ENCODE measurements at places on chromosomes 7 and 10.

DNA sequence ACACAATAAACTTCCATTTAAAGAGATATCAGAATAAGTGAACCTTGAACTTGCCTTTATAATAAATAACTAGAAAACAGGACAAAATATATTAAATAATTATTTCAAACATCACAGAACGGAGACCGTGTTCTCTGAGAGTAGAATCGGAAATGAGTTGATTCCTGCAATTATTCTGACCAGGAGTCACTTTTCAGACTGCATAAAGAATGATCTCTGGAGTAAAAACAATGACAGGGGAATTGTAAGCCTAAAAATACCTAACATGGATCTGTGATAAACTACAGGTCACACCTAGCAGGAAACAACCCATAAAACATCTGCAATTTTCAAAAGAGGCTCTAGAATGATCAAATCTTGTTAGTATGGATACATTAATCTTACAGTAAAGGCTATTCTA, 577.5 kb upstream of the SORCS1 start:
- no peak for DNase-seq

- DNase-seq, result no peak
Measured at GRCh38 chr7:2760098-2760889, 72.3 kb downstream of the AMZ1 start.

DNA sequence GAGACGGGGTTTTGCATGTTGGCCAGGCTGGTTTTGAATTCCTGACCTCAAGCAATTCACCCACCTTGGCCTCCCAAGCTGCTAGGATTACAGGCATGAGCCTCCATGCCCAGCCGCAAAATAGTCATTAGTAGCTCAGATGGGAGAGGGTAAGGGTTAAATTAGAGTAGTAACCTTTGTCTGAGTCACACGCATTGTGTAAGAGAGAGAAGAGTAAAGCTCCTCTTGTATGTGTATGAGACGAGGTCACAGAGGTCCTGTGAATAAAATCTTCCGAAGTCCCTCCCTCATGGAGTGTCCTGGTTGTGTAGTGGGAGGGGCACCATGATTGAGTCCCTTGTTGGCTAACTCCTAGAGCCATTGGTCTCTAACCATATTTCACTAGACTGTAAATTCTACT, 85.2 kb upstream of the CDC14C start:
- no peak for DNase-seq

DNA sequence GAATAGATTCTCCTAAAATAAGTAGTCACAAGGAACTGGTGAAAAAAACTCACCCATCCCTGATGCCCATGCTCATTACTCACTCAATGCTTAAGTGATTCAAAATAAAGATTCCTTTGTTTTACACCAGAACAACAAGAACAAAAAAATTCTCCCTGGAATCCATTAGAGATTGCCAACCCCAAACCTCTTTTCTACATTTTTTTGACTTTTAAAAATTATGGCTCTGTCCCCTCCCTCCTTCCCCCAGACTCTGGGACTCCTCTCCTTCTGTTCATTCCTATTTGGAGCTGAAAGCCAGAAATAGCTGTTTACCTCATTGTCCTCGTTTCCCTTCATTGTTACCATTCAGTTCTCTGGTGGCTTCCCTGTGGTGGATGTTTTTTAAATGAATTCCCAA, 63.2 kb upstream of the FHIP2A start:
- no peak for DNase-seq

DNA sequence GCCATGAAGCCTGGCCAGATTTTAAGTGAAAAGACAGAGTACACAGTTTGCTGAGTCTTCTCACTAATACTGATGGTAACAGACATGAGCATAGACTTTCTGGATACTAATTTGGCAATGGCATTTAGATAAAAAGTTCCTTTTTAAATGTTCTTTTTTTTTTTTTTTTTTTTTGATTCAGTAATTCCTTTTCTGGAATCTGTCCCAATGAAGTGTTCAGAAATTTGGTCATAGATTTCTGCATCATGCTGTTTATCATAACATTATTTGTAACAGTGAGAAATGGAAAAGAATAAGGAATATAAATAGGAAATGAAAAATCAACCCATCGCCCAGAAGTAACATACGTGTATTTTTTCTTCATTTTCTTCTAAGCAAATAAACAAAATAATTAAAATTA, 354.9 kb downstream of the CALN1 start:
- DNase-seq, result no peak

- DNase-seq, result no peak
Measured at GRCh38 chr7:69631131-69631530, 32.9 kb downstream of the AUTS2 start.

DNA sequence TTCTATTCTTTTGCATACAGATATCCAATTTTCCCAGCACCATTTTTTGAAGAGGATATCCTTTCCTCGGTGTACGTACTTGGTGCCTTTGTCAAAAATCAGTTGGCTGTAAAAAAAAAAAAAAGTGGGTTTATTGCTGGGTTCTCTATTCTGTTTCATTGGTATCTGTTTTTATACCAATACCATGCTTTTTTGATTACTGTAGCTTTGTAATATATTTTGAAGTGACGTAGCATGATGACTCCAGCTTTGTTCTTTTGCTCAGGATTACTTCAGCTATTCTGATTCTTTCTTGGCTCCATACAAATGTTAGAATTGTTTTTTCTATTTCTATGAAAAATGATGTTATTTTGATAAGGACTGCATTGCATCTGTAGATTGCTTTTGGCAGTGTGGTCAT, 165.5 kb downstream of the MLLT10 start:
- no peak for DNase-seq

- DNase-seq, result no peak
Measured at GRCh38 chr7:102155821-102156441, 130.7 kb upstream of the SH2B2 start.

GRCh38 chr10:72171175-72171630, 44.6 kb upstream of the ANAPC16 start:
- DNase-seq, result no peak

DNA sequence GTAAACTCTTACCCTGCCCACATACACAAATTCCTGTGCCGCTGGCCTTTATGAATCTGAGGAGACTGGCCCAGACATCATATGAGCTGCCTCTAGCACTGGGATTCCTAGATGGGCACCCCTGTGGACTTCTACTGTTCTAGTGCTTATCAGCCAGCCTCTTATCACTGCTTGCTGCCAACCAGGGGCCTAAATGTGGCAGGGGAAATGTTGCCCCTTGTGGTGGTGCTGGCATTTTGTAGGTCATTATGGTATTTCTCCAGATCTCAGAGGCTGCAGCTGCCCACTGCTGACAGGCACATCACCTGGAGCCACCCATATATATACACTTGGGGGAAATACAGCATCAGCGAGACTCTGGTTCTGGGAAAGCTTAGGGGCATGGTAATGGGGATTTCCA, 5.4 kb downstream of the SFR1 start:
- DNase-seq, result no peak

DNA sequence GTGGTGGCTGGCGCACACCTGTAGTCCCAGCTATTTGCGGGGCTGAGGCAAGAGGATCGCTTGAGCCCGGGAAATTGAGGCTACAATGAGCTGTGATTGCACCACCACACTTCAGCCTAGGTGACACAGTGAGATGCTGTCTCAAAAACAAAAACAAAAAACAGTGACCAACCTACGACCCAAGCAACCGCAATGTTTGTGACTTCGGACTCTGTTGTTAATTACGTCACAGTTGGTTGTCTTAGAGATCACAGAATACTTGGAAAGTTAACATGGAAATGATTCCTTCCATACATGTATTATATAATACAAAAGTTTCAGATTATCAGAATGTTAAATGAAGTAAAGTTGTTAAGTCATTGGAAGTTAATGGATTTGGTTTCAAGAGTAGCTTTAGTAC, 106.2 kb downstream of the REEP3 start:
- DNase-seq, result no peak

DNA sequence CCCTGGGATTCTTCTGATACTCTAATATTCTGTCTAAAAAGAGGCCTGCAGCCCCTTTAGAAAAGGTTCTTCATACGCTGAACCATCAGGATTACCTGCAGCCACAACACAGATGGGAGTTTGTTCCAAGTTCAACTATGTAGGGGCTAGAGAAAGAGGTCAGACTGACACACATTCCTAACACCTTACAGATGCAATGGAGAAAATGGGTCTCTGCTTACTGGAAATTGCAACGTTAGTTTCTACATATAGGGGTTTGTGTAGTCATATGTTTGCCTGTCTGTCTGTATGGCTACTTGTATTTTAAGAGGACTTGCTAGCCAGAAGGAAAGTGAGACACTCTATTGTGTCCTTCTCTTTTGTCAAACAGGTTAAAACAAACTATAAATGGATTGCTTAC, 618.5 kb downstream of the INHBA start:
- DNase-seq, result no peak

DNA sequence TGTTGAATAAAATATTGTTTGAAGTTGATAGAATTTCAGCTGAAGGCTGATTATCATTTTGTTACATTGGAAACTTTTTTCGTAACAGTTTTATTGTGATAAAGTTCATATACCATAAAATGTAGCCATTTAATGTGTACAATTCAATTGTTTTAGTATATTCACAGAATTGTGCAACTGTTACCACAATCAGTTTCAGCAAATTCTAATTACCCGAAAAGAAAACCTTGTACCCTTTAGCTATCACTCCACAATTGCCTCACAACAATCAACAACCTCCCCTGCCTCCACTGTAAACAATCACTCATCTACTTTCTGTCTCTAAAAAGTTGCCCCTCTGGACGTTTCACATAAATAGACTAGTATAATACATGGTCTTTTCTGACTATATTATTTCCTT, 179.7 kb upstream of the BET1 start:
- no peak for DNase-seq

GRCh38 chr7:151409667-151410404, at the start of gene WDR86:
Gene WDR86 (minus strand): TSS chr7:151410038. CDS start chr7:151409589, 449 bp downstream.
- no peak for DNase-seq

DNA sequence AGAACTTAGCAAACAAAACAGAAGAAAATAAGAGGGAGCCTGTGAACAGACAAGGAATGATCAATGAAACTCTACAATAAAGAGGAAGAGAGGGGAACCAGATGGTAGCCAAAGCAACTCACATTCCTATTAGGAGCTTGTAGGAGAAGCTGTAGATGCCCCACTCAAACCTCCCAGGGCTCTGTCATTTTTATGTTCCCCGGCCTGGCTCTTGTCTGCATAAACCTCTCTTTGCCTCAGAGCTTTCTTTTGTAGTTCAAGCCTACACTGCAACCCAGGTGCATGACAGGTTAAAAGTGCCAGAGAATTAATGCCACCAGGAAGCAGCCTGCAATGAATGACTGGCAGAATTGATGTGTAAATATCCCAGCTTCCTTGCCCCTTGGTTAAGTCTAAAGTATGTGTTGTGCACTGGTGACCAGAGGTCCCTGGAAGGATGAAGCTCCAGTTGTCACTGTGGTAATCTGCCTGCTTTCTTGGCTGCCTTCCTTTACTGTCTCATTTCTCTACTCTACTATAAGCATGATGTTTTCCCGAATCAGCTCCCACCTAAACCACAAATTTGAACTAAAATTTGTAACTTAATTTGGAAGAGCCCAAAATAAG, 40.4 kb downstream of the HDAC9 start:
- DNase-seq, result no peak

DNA sequence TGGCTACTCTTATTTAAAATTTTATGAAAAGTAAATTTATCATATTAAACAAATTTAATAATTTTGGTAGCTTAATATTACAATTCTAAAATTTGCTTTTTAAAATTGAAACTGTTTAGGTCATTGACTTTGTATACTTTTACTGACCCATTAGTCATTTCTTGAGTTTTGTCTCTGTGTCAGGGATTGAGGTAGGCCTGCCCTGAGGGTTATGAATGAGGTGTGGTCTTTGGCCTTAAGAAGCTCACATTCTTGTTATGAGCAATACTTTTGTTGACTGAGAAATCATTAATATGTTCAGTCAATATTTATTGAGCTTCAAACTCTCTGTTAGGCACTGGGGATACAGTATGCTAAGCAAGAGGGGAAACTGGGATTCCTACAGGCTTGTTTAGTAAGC, 47.0 kb upstream of the RPA3 start:
- DNase-seq, result no peak

DNA sequence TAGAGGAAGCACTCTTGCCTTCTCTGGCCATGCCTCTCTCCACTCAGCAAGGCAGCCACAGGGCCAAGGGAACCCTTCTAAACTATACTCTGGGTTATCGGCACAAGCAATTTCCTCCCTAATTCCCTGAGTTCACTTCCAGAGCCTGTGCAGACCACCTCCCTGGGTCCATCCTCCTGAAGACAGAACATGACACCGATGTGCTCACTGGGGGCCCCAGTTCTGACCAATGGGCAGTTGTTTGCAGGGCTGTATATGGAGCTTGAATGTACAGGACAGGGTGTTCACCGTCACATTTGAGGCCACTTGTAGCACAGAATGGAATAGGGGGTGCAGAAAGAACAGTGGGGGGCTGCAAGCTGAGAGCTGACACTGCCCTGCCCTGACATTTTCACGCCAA, 77.7 kb downstream of the TFEC start:
- no peak for DNase-seq

DNA sequence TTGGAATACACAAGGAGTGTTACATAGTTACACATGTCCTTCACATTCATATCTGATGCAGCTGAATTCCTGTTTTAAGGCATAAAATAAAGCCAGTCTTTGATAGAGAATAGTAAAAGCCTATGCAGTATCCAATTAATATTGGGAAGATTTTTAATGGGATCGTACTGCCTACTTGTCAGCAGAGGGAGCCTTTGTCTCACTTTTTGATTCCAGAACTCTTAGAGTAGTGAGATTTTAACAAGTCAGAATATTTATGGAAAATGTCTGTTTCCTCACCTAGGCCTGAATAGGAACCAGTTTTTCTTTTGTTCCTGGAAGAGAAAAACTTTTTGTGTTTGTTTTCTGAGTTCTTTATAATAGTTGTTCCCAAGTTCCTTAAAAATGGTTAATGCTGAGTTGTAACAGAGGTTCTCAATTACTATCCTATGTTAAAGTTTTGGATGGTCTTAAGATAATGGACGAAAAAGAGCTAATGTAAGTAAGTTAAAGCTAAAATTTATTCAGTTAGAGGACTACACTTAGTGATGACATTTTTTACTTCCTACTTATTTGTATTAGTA, 114.0 kb downstream of the BBS9 start:
- DNase-seq, result peak; percentile 36

- no peak for DNase-seq
Measured at GRCh38 chr10:73803680-73804286, 7.6 kb downstream of the NDST2 start.

DNA sequence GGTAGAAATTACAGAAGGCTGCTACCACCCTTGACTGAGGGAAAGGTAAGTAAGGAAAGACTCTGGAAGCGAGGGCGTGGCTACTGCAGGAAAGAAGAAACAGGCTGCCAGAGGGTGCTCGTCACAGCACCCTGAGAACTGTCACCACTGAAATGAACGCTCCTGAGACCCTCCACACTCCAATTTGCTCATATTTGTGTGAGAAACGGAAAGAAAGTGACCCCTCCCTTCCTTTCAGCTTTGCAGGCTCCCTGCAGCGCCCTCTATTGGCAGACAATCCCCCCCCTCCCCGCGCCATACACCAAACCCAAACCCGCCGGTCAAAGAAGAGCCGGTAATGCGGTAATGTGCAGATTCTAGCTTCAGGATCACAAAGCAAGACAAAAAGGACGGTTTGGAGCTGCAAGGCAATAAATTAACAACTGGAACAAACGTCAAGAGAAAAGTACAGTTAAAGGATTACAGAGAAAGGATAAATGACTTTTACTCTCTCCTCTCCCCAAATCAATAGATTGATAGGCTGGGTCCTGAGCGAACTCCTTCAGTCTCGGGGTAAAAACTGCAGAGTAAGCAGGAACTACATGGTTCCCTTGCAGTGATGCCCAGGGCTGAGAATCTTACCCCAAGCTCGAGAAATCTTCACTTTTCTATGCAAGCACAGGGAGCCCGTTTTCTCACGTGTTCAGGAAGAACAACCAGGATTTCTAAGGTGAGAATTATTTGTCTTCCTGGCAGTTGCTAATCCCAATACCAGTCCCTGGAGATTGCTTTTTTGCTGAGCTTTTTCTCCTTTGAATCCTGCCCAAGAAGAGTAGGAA, 47.6 kb downstream of the STEAP1B start:
- peak; percentile 59 for DNase-seq
